Bone marrow (tissue), 2 donors: ENCODE measurements at places on chromosomes 16 and 17.

- DNase-seq, result no peak
Measured at GRCh38 chr16:47567321-47567720, 106.2 kb downstream of the PHKB start.

- DNase-seq, result no peak
Measured at GRCh38 chr17:60269417-60269816, 119.6 kb downstream of the CA4 start.

GRCh38 chr17:83075270-83075880, 4.0 kb upstream of the METRNL start:
- DNase-seq, result no peak

GRCh38 chr17:82911822-82912221, 72.0 kb upstream of the ZNF750 start:
- DNase-seq, result peak; percentile 58

DNA sequence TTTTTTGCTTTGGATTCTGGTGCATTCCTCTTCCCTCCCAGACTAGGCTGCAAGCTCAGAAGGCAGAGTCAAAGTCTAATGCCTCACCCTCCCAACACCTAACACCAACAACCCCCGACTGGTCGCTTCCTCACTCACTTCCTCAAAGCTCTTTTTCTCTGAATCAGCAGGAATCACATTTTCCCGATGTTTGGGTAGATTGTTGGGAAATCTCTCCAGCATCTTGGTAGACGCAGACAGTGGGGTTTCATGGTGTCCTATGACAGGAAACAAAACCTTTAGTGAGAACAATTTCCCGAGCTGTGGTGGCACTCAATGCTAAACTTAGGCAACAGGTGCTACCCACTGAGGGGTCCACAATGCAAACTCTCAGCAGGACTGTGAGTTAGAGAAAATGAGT, 39.9 kb upstream of the ICAM2 start:
- DNase-seq, result no peak

- DNase-seq, result no peak
Measured at GRCh38 chr17:31310260-31310659, 3.6 kb downstream of the EVI2B start.

- DNase-seq, result no peak
Measured at GRCh38 chr16:17364319-17365210, 106.2 kb downstream of the XYLT1 start.

GRCh38 chr16:72424757-72425156, 252.8 kb upstream of the PMFBP1 start:
- no peak for DNase-seq

GRCh38 chr17:19755392-19755791, 7.3 kb upstream of the ALDH3A1 start:
- DNase-seq, result no peak

- no peak for DNase-seq
Measured at GRCh38 chr17:73936908-73937627, 266.4 kb upstream of the RPL38 start.

GRCh38 chr16:79754501-79754900, 154.0 kb upstream of the MAF start:
- DNase-seq, result no peak

- no peak for DNase-seq
Measured at GRCh38 chr16:23206986-23207385, 24.4 kb downstream of the SCNN1G start.

GRCh38 chr17:33647956-33648355, 354.9 kb upstream of the ASIC2 start:
- no peak for DNase-seq

- DNase-seq, result no peak
Measured at GRCh38 chr17:8488491-8488890, 52.8 kb downstream of the NDEL1 start.

DNA sequence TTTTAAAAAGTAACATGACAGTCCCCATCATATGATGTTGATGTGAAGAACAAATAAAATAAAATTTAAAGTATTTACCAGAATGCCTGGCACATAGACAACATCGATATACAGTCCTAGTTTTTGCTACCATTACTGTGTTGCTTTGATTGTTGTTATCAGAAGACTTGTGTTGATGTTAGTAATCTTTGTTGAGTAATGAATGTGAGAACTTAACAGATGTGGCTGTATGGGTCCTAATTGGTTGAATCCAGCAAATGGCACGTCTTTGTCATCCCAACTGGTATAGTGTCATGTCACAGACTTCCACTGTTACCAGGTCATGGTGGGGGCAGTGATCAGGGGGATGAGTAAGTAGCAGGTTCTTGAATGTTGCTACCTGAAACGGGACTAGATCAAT, 1151.4 kb upstream of the CDH8 start:
- DNase-seq, result no peak

DNA sequence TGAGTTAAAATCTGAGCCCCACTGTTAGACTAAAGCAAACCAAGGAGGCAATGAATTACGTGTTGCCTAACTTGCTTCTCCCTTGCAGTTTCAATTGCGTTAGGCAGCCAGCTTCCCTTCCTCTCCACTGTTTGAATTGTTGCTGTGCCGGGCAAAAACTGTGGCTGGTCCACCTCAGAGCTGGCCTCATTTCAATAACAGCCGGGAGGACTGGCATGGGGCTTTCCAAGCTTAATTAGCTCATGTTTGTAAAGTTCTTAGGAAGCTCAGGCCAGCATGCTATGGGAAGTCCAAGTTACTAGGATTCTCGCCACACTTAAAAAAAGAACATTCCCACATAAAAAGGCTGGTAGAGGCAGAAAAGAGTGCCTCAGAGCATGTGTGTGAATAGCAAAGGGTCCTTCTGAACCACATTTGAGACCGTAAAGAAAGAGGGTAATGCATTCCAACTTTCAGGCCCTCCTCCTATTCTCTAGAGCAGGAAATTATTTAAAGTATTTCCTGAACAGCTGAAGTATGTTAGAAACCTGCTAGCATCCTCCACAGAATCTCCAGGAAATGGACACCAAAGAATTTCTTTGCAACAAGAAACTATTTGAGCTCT, 79.0 kb upstream of the SMURF2 start:
- DNase-seq, result no peak

GRCh38 chr16:53094013-53094630, 39.3 kb downstream of the CHD9 start:
- DNase-seq, result peak; percentile 3

- DNase-seq, result no peak
Measured at GRCh38 chr17:78592991-78593329, 15.8 kb upstream of the DNAH17 start.

- no peak for DNase-seq
Measured at GRCh38 chr17:66491213-66491612, 188.8 kb downstream of the PRKCA start.

DNA sequence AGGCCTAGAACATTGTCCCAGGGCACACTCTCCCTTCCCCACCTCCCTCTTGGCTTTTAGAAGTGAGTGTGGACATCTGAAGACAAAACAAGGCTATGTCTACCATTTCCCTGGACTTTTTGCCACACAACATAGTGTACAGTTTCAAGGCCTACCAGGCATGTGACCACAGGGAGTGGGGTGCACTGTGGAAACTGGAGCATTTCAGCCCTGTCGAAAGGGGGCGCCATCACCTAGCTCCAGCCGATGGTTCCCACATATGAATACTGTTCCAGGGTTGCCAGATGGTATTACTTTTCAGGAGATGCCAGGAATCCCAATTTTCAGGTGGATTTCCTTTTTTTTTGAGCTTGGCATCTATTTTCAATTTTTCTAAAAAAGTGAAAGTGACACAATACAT, 140.7 kb downstream of the KATNIP start:
- DNase-seq, result peak; percentile 17

- peak; percentile 96 for DNase-seq
Measured at GRCh38 chr16:66524601-66525164, 25.2 kb downstream of the TK2 start.

GRCh38 chr16:10754941-10755340, 11.3 kb downstream of the NUBP1 start:
- DNase-seq, result no peak

DNA sequence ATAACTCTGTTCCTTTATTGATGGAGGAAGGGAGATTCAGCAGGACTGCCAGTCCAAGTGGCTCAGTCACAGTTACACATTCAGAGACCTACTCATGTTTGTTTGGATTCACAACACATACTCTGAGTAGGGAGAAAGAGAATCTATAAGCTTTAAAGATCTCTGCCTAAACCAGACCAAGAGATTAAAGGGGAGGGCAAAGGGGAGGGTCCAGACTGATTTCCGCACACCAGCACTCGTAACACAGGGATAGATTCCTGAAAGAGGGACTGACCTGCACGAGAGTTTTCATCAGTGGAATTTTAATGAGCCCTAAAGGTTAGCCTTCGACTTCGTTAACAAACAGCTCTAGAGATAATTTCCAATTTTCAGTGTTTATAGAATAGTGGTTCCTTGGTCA, 71.7 kb upstream of the PMFBP1 start:
- DNase-seq, result no peak

DNA sequence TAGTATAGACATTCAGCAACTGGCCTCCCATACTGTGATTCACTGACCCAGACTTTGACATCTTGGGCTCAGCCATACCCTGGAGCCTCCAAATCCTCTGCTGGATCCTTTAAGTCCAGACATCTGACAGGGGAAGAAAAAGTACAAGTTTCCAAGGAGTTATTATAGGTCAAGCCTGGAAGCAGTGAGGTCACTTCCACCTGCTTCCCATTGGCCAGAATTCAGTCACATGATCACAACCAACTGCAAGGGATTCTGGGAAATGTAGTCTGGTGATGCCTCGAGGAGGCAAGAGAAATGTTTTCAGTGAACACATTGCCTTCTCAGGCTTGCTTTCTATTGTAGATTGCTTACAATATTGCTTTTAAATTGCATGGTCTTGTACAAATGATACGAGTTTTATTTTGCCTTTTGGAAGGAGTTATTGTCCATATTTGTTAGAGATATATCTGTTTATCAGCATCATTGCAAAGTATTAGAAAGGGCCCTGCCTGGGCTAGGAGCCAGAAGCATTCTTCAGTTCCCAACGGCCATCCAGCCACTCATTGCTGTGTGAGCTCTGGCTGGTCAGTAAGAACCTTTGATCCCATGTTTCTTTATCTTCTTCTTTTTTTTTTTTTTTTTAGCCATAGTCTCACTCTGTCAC, 696.9 kb downstream of the WWOX start:
- no peak for DNase-seq

- DNase-seq, result peak; percentile 2
Measured at GRCh38 chr17:32659419-32659842, 172.6 kb downstream of the CDK5R1 start.

DNA sequence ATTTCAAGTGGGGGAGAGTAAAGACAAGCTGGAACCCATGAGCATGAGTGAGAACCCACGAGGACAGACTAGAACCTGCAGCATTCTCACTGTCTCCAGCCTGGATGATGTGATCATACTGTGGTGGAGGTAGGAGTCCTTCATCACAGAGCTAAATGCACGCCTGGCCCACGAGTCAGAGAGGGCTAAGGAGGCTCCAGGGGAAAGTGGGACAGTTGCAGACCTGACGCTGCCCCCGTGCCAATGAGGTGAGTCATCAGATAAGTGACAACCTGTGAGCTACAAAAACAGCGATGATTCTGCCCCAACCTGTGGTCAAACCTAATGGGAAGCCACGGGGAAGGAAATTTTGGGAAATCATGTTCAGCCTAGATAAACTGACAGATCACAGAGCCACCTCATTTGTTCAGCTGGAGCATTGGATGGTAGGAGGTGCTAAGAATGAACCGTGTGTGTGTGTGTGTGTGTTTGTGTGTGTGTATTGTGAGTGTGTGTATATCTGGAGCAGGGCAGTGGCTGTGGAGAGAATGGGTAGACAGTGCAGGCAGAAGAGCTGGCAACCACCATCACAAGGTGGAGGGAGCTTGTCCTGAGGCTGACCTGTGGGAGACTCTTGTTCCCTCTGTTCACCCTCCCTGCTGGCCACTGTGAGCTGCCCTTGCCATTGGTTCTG, 131.8 kb downstream of the UTP18 start:
- DNase-seq, result no peak

- no peak for DNase-seq
Measured at GRCh38 chr16:19203374-19203966, 35.4 kb downstream of the SYT17 start.

DNA sequence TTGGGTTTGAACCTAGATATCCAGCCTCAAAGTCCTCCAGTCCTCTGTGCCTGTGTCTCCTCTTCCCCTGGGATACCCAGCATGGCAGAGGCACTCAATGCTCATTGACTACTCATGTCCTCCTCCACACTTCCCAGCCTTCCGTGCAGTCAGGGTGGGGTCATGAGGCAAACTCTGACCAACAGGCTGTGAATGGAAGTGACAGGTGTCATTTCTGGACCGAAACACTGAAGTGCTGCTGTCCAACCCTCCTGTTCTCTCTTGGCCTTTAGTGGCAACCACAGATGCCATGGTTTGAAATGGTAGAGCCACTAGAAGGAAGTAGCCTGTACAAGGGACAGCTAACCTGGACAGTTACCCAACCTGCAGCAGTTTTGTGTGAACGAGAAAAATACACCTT, 46.7 kb upstream of the MAP3K14 start:
- DNase-seq, result no peak

GRCh38 chr17:82668631-82669099, 20.4 kb upstream of the WDR45B start:
- DNase-seq, result peak; percentile 30

DNA sequence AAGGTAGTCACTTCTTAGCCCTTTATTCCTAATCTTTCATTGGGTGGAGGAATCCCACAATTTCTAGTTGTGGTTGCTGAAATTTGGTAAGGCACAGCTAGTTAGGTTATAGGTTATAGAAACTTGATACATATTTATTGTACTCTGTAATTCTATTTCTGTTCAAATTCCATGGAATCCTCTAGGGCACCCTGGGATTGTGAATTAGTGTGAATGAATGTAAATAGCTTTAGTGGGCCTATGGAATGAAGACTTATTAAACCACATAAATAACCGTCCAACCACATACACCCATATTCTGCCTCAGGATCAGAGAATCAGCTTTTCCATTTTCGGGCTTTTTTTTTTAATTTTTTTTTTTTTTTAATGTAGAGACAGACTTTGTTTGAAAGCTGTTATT, 9.2 kb downstream of the TANC2 start:
- DNase-seq, result no peak

GRCh38 chr16:50747207-50747956, 5.5 kb downstream of the CYLD start:
- no peak for DNase-seq

- no peak for DNase-seq
Measured at GRCh38 chr17:3879591-3880417, 13.0 kb downstream of the CAMKK1 start.

DNA sequence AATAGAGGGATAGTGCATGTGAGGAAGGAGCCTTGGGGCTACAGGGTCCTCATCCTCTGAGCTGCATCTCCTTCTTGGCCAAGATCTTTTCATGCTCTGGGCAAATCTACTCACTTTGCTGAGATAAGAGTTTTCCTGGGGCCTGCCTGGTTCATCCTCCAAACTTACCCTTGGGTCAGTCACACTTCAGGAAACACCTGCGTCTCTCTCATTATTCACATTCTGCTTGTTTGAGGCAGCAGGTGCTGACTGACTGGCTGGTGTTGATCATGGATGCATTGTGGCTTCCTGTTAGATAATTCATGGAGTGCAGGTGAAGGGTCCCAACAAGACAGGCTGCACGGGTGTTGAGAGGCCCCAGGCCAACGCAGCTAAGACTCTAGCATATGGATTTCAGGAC, 162.6 kb downstream of the SALL1 start:
- DNase-seq, result no peak

- DNase-seq, result no peak
Measured at GRCh38 chr17:80287806-80288567, 27.3 kb downstream of the RNF213 start.

GRCh38 chr16:90040152-90041023, 21.1 kb upstream of the DBNDD1 start:
- DNase-seq, result no peak

GRCh38 chr17:7775051-7775450, 57.5 kb downstream of the DNAH2 start:
- DNase-seq, result no peak

GRCh38 chr17:73801455-73802100, 157.3 kb upstream of the SDK2 start:
- no peak for DNase-seq
